Glomerular endothelial cell (primary cell): ENCODE measurements at places on chromosomes 13 and 19. TPM values are rescaled to one million over a fixed set of nuclear protein-coding genes. Genes with fewer than 3 reads are reported as not detected.

The EDNRB gene
- total RNA-seq, result 18.8 and 25.6 TPM in 2 replicates

The ZNF749 gene
- 7.5 and 8.0 TPM in 2 replicates for total RNA-seq

The POLR2E gene
- total RNA-seq, result 329 and 336 TPM in 2 replicates

The SHISA2 gene
- total RNA-seq, result 15.5 and 48.6 TPM in 2 replicates

The CLDND2 gene
- total RNA-seq, result not detected in 2 replicates

The MEGF8 gene
- 69.2 and 81.6 TPM in 2 replicates for total RNA-seq

The TNFSF13B gene
- 0.15 and 1.2 TPM in 2 replicates for total RNA-seq

The GRIN2D gene
- total RNA-seq, result 0.53 and 0.76 TPM in 2 replicates

The KLC3 gene
- total RNA-seq, result not detected in 2 replicates

The IRGC gene
- not detected in 2 replicates for total RNA-seq

The LRRC8E gene
- 2.8 and 3.0 TPM in 2 replicates for total RNA-seq

The EPSTI1 gene
- 3.4 and 17.9 TPM in 2 replicates for total RNA-seq

The ZNF473 gene
- 6.3 and 9.4 TPM in 2 replicates for total RNA-seq

The DAND5 gene
- total RNA-seq, result 0.05 TPM in 1 of 2 replicates, not detected in the other

The CCL25 gene
- not detected in 2 replicates for total RNA-seq

The RNF113B gene
- total RNA-seq, result not detected in 2 replicates

The OLFM4 gene
- total RNA-seq, result not detected in 2 replicates

The FGF22 gene
- 0.35 TPM in 1 of 2 replicates, not detected in the other for total RNA-seq

The VSTM2B gene
- not detected in 2 replicates for total RNA-seq

The KLF1 gene
- total RNA-seq, result not detected in 2 replicates

The MCEMP1 gene
- not detected in 2 replicates for total RNA-seq

The ZNF433 gene
- total RNA-seq, result 2.4 and 5.5 TPM in 2 replicates

The METTL21C gene
- total RNA-seq, result not detected in 2 replicates

The FAM124A gene
- total RNA-seq, result 10.1 and 16.7 TPM in 2 replicates

The ZNF90 gene
- 0.87 and 1.8 TPM in 2 replicates for total RNA-seq

The ANKRD24 gene
- total RNA-seq, result 0.05 and 2.1 TPM in 2 replicates

The LILRA5 gene
- total RNA-seq, result not detected in 2 replicates

The LSM14A gene
- total RNA-seq, result 69.4 and 86.3 TPM in 2 replicates

The ZNF816 gene
- total RNA-seq, result 3.0 and 8.4 TPM in 2 replicates

The HPN gene
- total RNA-seq, result not detected in 2 replicates

The ADM5 gene
- 1.5 and 1.8 TPM in 2 replicates for total RNA-seq

The HIPK4 gene
- total RNA-seq, result 0.05 TPM in 1 of 2 replicates, not detected in the other
